MCF 10A (cell line): ENCODE measurements at places on chromosomes 16 and 17. TPM values are rescaled to one million over a fixed set of nuclear protein-coding genes. Genes with fewer than 3 reads are reported as not detected.
A peak's percentile ranks its signal among the peaks of the same experiment; 100 is the strongest.

Gene ADPRM
- total RNA-seq: 8.2 and 9.8 TPM in 2 replicates

Gene ST3GAL2
- 7.7 and 10.3 TPM in 2 replicates for total RNA-seq

Gene CYB5B
- total RNA-seq: 112 and 118 TPM in 2 replicates

DNA sequence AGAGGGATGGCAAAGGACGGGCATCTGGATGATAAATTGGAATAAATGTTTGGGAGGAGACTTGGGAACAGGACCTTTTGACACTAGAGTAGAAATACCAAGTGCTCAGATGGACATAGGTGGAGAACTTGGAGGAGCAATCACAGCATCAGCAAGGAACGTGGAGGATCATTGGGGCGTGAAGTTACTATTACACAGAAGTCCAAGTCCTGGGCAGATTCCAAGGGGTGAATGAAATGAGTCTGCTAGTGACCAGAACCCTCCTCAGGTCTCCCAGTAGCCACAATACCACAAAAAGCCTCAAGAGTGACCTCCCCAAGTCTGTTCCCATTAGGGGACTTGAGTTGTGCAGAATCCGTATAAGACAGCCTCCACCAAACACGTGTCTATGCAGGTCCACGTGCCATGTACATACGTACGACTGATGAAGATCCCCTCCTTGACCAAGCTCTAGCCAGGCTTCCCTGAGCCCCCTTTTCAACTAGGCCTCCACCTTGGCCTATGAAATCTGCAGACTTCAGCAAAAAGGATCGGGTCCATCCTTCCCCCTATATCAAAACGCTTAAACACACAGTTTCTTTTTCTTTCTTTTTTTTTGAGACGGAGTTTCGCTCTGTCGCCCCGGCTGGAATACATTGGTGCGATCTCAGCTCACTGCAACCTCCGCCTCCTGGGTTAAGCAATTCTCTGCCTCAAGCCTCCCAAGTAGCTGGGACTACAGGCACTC is 2.2 kb downstream of the C17orf67 start:
- peak overlapping the region; percentile 97 for H3K4me3 ChIP-seq
- H3K36me3 ChIP-seq: peaks cover 34% of the 10 kb centered on the region
- peaks cover 28% of the 10 kb centered on the region for H3K4me1 ChIP-seq
- no peaks in the 10 kb centered on the region for H3K27me3 ChIP-seq

DNA sequence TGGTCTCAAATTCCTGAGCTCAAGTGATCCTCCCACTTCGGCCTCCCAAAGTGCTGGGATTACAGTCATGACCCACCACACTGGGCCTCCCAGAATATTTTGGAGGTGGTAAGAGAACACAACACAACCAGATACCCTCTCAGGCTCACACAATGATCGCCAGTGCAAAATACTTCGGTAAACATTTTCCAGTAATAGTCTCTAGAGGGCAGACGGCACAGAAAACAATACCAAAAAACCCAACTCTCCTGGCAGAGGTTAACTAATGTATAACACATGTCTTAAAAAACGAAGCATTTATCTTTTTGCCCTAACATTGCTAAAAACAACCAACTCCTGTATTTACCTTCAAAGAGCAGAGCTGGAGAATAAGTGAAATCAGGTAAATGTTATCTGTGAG is 10.5 kb downstream of the NUFIP2 start:
- H3K4me3 ChIP-seq: no peak overlapping the region
- H3K4me1 ChIP-seq: peaks cover 31% of the 10 kb centered on the region
- peak; percentile 11 for DNase-seq
- H3K27me3 ChIP-seq: no peaks in the 10 kb centered on the region
- H3K27ac ChIP-seq: no peak overlapping the region
- H3K36me3 ChIP-seq: peaks cover 98% of the 10 kb centered on the region

GRCh38 chr17:45172541-45173286 is 11.0 kb downstream of the HEXIM2 start:
- peak; percentile 98 for DNase-seq
- no peaks in the 10 kb centered on the region for H3K36me3 ChIP-seq
- peaks cover 26% of the 10 kb centered on the region for H3K4me1 ChIP-seq
- no peaks in the 10 kb centered on the region for H3K27me3 ChIP-seq
- H3K27ac ChIP-seq: peak overlapping the region; percentile 99

GRCh38 chr17:41864498-41864835 is 756 bp downstream of the KLHL11 start:
- H3K36me3 ChIP-seq: peaks cover 37% of the 10 kb centered on the region
- no peak overlapping the region for H3K4me3 ChIP-seq
- H3K4me1 ChIP-seq: peaks cover 7% of the 10 kb centered on the region
- no peaks in the 10 kb centered on the region for H3K27me3 ChIP-seq

GRCh38 chr16:69393898-69394849 is 8.4 kb upstream of the TERF2 start:
- no peak overlapping the region for H3K27ac ChIP-seq
- H3K27me3 ChIP-seq: no peaks in the 10 kb centered on the region
- H3K36me3 ChIP-seq: no peaks in the 10 kb centered on the region
- H3K4me3 ChIP-seq: no peak overlapping the region
- peaks cover 17% of the 10 kb centered on the region for H3K4me1 ChIP-seq

DNA sequence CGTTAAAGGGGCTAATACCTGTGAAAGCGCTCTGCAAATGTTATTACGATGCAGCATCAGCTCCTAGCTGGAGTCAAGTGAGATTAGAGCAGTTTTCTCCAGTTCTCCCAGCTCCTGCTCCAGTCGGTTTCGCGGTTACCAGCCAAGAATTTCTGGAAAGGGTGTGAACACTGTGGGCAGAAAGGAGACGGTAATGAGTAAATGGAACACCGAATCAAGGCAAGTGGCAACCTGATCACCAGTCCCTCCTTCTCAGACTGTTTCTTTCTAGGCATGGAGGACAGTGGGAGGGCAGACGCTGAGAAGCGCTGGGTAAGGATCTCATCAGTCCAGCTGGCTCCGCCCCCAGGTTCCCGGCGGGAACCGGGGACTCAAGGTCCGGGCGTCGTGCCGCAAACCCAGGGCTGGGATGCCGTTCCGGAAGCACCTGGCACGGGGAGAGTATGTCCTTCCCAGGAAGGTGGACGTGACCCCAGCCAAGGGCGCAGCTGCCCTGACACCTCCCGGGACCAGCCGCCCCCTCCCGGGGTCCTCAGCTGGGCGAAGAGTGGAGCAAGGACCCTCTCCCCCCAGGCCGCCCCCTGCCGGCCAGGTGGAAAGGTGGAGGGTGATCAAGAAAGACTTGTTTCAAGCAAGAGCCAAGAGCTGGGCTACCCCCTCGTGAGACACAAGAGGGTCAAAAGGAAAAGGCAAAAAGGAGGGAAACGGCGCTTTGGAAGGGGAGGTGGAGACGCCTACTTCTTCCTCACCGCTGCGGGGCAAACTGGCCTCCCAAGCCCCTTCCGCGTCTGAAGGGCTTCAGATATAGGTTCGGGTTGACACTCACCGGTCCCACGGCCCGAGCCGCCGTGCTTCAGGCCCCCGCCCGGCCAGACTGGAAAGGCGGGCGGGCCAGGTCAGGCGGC is 481 bp downstream of the MYO19 start:
- H3K27me3 ChIP-seq: no peaks in the 10 kb centered on the region
- peak; percentile 83 for DNase-seq
- peaks cover 11% of the 10 kb centered on the region for H3K4me1 ChIP-seq
- H3K4me3 ChIP-seq: peak overlapping the region; percentile 96
- peaks cover 55% of the 10 kb centered on the region for H3K36me3 ChIP-seq

DNA sequence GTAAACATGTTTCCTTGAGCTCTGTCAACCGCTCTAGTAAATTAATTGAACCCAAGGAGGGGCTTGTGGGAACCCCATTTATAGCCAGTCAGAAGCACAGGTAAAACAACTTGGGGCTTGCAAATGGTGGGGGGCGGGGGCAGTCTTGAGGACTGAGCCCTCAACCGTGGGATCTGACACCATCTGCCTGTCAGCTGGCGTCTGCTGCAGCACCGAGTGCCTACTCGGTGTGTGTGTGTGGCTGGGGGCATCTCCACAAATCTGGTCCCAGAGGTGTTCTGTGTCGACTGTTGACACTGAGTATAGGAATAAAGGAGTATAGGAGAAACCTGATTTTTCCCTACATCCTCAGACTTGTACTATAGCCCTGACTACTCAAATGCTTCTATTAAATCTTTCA is 20.6 kb downstream of the CREBBP start:
- no peak overlapping the region for H3K27ac ChIP-seq
- no peak for DNase-seq
- H3K4me1 ChIP-seq: peaks cover 43% of the 10 kb centered on the region
- H3K27me3 ChIP-seq: no peaks in the 10 kb centered on the region
- no peak overlapping the region for H3K4me3 ChIP-seq
- H3K36me3 ChIP-seq: peaks cover 16% of the 10 kb centered on the region

- DNase-seq: no peak
- H3K36me3 ChIP-seq: no peaks in the 10 kb centered on the region
- H3K4me3 ChIP-seq: no peak overlapping the region
- H3K4me1 ChIP-seq: peaks cover 10% of the 10 kb centered on the region
Measured at GRCh38 chr17:30000755-30001257, 59.4 kb downstream of the EFCAB5 start.

GRCh38 chr16:5756969-5757368 is 659.4 kb upstream of the EEF2KMT start:
- no peak overlapping the region for H3K4me3 ChIP-seq
- H3K4me1 ChIP-seq: no peaks in the 10 kb centered on the region
- no peaks in the 10 kb centered on the region for H3K27me3 ChIP-seq
- DNase-seq: no peak

- H3K4me3 ChIP-seq: no peak overlapping the region
- H3K27me3 ChIP-seq: peaks cover 76% of the 10 kb centered on the region
- no peak for DNase-seq
- no peaks in the 10 kb centered on the region for H3K4me1 ChIP-seq
- no peaks in the 10 kb centered on the region for H3K36me3 ChIP-seq
Measured at GRCh38 chr17:16954521-16954920, 17.4 kb downstream of the TNFRSF13B start.

DNA sequence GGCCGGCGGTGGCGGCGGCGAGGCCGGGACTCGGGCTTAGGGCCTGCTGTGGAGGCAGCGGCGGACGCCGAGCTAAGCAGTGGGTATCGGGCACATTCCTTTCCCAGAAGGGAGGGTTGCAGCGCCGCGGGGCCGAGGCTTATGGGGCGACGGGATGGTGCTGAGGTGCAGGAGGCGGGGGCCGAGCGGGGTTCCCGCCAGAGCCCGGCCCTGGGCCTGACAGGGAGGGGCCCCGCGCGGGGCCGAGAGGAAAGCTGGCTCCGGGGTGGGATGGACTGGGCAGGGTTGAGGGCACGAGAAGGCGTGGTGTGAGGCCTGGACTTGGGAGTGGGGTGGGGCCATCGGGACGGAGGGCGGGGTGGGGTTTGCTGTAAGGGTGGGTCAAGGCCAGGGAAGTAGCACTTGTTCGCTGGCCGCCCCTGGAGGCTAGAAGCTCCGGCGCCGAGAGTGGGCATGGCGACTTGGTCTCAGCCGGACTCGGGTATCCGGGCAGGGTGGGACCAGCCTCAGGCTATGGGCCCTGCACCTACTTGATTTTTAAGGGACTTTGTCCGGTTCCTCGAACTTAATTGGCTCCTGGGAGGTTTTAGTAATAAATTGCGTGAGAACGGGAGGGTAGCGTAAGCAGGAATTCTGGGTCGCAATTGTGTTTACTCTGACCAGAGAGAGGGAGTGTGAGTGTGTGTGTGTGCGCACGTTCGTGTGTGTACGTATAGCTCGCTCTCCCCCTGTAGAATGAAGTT is 396 bp downstream of the NFE2L1 start:
- peak overlapping the region; percentile 91 for H3K4me3 ChIP-seq
- H3K27ac ChIP-seq: peak overlapping the region; percentile 100
- H3K4me1 ChIP-seq: peaks cover 53% of the 10 kb centered on the region
- peaks cover 44% of the 10 kb centered on the region for H3K36me3 ChIP-seq
- H3K27me3 ChIP-seq: no peaks in the 10 kb centered on the region
- peak; percentile 94 for DNase-seq

- no peaks in the 10 kb centered on the region for H3K4me1 ChIP-seq
- no peak for DNase-seq
- peaks cover 26% of the 10 kb centered on the region for H3K27me3 ChIP-seq
- H3K27ac ChIP-seq: no peak overlapping the region
- no peak overlapping the region for H3K4me3 ChIP-seq
Measured at GRCh38 chr16:5058476-5058875, 7.3 kb downstream of the C16orf89 start.

- peak overlapping the region; percentile 72 for H3K27ac ChIP-seq
- H3K4me1 ChIP-seq: peaks cover 27% of the 10 kb centered on the region
- peaks cover 9% of the 10 kb centered on the region for H3K36me3 ChIP-seq
- no peak overlapping the region for H3K4me3 ChIP-seq
Measured at GRCh38 chr17:8032442-8032841, 6.4 kb upstream of the ALOX15B start.

DNA sequence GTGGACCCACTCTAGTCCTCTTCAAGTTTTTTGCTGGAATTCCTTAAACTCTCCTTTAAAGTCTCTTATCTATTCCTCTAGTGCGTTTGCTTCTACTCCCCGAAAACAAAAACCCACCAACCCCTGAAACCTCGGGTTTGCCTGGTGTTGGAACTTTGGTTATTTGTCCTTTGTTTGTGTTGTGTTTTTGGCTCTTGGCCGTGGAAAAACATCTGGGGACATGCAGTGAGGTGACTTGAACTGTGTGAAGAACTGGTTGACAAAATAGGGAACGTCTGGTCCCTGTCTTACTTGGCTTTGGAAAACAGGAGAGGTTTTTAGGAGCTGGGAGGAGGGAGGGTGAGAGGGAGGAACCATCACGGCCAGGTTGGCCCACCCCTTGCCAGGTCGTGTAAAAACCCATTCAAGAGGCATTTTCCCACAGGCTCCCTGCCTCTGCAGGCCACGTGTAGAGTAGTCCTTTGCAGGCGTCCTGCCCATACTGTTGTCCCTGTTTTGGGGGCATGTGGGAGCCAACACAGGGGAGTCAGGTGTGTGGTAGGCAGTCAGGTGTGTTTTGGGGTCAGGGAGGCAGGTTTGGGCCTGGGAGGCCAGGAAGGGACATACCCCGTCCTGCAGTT is 169.3 kb downstream of the RAB11FIP4 start:
- peaks cover 36% of the 10 kb centered on the region for H3K4me1 ChIP-seq
- peaks cover 10% of the 10 kb centered on the region for H3K36me3 ChIP-seq
- H3K4me3 ChIP-seq: peak overlapping the region; percentile 68
- H3K27ac ChIP-seq: peak overlapping the region; percentile 81
- H3K27me3 ChIP-seq: no peaks in the 10 kb centered on the region

- no peak for DNase-seq
- H3K4me3 ChIP-seq: no peak overlapping the region
- H3K36me3 ChIP-seq: peaks cover 61% of the 10 kb centered on the region
- H3K27me3 ChIP-seq: no peaks in the 10 kb centered on the region
- no peak overlapping the region for H3K27ac ChIP-seq
- H3K4me1 ChIP-seq: peaks cover 4% of the 10 kb centered on the region
Measured at GRCh38 chr16:72957303-72958277, 90.3 kb downstream of the ZFHX3 start.

DNA sequence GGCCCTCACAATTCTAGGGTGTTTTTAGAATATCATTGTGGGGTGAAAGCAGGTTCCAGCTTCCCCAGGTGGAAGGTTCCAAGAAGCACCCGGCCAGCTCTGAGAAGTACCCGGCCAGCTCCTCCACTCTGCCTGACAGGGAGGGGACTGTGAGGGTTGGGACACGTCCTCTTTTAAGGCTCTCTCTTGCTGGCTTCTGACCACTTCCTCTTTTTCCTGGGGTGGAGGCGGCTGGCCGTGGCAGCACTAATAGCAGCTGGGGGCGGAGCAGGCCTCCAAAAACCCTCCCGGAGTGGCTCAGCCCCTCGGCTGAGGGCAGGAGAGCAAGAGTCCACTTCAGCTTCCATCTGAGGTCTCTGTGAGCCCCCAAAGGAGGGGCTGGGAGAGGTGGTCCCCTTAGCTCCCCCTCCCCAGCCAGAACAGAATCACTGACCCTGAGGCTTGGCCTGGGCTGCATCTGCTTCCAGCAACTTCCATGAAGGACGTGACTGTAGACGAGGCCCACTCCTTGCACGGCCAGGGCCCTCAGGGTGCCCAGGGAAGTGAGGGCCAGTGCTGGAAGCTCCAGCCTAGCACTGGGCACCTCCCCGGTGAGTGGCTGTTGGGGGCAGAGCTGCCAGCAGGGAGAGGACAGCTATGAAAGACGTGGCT is 26.7 kb upstream of the PLCG2 start:
- no peaks in the 10 kb centered on the region for H3K4me1 ChIP-seq
- no peak overlapping the region for H3K27ac ChIP-seq
- H3K27me3 ChIP-seq: no peaks in the 10 kb centered on the region
- DNase-seq: no peak
- H3K4me3 ChIP-seq: no peak overlapping the region
